CD4-positive, alpha-beta T cell treated with Interleukin-12 subunit alpha and Interleukin-12 subunit beta, for 1 hour (primary cell): ENCODE measurements at places on chromosomes 11 and 22.

DNA sequence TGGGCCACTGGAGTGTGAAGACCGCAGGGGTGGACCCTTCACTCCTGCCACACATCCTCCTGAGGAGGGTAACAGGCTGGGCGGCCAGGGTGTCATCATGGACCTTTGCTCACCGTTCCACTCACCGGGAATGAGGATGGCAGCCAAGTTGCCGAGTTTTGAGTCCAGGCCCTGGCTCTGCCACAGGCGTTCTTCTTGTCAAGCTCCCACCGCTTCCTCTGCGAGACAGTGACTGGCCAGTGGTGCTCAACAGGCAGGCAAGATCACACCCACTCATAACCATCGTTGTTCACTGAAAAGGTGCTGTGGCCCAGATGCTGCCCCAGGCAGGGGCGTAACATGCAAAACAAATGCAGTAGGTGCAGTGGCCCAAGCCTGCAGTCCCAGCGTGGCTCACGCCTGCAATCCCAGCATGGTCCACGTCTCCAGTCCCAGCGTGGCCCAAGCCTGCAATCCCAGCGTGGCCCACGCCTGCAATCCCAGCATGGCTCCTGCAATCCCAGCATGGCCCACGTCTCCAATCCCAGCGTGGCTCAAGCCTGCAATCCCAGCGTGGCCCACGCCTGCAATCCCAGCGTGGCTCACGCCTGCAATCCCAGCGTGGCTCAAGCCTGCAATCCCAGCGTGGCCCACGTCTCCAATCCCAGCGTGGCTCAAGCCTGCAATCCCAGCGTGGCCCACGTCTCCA is 5.0 kb upstream of the PANX2 start:
- no peak for DNase-seq

DNA sequence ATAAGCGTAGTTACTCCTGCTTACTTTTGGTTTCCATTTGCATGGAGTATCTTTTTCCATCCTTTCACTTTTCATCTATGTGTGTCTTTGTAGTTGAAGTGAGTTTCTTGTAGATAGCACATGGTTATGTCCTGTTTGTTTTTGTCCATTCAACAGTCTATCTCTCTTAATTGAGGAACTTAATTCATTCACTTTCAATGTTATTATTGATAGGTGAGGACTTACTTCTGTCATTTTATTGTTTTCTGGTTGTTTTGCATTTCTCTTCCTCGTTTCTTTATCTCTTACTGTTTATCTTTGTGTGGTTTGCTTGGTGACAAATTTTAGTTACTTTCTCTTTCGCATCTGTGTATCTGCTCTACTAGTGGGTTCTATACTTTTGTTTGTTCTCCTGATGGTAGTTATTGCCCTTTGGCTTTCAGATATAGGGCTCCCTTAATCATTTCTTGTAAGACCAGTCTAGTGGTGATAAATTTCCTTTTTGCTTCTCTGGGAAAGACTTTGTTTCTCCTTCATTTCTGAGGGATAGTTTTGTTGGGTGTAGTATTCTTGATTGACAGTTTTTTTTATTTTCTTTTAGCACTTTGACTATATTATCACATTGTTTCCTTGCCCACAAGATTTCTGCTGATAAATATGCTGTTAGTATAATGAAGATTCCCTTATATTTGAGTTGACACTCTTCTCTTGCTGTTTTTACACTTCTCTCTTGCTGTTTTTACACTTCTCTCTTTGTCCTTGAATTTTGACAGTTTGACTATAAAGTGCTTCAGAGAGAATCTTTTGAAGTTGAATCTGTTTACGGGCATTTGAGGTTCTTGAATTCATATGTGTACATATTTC is 9.0 kb upstream of the RAG1 start:
- peak; percentile 24 for DNase-seq

DNA sequence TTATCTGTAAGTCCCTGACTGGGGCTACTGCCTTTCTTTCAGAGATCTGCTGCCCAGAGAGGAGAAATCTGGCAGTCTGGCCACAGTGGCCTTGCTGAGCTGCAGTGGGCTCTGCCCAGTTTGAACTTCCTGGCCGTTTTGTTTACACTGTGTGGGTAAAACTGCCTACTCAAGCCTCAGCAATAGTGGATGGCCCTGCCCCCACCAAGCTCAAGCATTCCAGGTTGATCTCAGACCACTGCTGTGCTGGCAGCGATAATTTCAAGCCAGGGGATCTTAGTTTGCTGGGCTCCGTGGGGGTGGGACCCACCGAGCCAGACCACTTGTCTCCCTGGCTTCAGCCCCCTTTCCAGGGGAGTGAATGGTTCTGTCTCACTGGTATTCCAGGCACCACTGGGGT is 117.5 kb downstream of the TRPC6 start:
- DNase-seq, result no peak

DNA sequence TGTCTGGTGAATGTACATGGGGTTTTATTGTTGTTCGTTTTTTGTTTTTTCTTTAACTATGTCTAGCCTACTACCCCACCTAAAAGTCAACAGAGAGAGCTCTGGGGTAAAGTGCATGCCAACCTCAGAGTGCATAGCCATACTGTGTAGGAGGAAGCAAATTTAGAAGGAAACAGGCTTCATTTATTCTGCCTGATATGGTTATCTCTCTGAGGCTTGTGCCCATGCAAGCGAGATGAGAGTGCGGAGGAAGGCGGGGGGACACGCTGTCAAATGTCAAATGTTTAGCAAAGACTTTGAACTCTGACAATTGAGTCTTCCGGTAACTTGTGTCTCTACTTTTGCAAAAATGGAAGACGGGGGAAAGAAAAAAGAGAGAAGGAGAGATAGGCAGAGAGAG is 295.5 kb downstream of the ETS1 start:
- peak; percentile 68 for DNase-seq

DNA sequence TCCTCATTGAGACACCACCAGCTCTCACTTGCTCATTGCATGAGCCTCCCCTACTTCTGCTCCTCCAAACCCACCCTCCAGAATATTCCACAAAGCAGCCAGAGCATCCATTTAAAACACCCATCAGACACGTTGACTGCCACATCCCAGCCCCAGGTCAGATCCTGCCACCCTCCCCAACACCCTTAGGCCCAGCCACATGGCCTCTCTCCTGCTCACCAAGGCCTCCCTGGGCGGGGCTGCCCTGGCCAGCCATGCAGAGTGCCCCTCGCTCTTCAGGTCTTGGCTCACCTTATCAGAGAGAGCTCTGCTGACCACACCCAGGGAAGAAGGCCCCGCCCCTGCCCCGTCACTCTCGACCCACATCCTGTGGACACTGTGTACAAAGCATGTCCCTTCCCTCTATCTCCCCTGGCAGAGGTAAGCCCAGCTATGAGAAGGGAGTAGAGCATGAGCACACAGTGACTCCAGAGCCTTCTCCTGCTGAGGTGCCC is 106.8 kb downstream of the MICAL3 start:
- DNase-seq, result no peak

DNA sequence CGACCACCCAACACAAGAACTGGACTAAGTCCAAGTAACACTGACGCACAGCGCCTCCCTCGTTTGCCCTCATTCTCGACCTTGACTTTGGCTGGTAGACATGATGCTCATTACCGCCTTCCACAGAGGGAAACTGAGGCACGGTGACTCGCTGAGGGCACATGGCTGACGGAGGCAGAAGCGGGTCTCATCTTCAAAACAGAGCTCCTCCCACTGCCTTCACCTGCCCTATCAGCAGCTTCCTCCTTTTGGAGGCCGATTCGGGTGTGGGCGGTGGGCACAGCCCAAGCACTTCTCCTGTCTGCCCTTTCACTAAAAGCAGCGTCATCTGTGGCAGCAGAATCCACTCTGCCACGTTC is 2.0 kb upstream of the KMT5B start:
- no peak for DNase-seq

GRCh38 chr22:22450343-22450839 is 58.2 kb downstream of the ZNF280B start:
- DNase-seq, result no peak

- DNase-seq, result no peak
These were observed 108.9 kb downstream of the KIRREL3 start for GRCh38 chr11:126891556-126892217.

DNA sequence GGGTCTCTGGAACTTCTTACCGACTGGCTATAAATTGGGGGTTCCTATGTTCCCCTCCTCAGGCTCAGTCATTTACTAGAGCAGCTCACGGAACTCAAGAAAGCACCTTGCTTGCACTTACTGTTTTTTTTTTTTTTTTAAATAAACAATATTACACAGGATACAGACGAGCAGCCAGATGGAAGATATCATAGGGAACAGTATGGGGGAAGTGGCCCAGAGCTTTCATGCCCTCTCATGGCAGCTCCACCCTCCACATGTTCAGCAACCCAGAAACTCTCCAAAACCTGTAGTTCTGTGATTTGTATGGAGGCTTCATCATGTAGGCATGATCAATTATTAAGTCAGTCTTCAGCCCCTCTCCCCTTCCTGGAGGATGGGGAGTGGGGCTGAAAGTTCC is 7.5 kb downstream of the UVRAG start:
- DNase-seq, result no peak

DNA sequence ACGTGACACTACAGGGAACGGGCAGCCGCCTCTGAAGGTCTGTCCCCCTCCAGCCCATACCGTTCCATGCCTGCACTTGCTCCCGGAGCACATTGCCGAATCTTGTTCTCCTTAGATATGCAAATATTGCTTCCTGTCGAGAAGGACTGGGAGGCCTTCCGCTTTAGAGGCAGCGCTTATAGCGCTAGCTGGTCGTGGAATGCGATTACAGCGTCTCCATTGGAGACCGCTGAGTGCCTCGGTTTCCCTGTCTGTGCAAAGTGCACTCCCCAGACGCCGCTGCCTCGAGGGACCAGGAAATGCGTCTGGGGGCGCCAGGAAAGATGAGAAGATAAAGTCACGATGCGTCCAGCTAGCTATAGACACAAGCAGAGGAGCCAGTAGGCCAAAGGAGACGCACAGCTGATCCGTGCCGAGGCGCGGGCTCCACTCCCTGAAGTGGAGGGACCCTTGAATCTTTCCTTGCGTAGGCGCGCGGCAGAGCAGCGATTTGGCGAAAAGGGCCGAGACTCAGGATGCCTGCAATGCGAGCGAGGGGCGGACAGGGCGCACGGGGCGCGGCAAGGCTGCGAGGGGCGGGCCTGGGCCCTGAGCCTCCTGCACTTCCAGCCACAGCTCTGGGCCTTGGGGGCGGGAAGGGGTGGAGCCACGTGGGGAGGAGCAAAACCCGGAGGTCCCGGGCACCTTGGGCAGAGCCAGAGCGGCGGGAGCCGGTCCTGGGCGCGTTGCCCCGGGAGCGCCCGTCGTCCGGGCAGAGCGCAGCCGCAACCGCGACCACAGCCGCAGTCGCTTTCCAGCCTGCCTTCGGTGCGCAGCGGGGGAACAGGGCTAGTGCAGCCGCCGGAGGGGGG is at the start of gene RASSF10:
Gene RASSF10, plus strand, starts transcription at position 692 of the 851 bp plus-strand sequence. CDS start 261 bp downstream, outside the sequence.
- DNase-seq, result no peak

DNA sequence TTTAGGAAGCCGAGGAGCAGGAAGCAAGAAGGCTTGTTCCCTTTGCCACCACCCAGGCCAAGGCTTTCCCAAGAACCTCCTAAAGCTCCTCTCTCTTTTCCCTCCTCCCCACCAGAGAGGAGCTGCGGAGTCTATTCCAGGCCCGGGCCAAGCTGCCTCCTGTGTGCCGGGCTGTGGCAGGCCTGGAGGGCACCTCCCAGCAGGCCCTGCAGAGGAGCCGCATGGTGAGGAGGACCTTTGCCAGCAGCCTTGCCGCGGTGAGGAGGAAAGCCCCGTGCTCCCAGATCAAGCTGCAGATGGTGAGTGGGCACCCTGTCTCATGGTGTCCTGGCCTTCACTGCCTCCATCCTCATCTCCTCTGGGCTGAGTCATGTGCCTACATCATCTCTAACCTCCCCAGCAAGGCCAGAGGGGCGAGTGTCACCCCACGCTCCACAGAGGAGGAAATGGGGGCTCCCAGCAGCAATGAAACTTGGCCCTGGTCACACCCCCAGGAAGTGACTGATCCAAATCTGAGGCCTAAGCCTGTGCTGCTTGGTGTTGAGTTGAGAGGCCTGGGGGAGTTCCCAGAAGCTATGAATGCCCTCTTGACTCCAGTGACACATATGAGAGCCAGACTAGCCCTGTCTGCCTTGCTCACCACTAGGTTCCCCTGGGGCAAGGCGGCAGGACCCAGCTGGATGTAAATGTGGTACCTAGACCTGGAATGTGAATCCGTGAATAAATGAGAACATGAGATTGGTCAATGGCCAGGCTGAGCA is 104.2 kb downstream of the MYO18B start:
- DNase-seq, result no peak

DNA sequence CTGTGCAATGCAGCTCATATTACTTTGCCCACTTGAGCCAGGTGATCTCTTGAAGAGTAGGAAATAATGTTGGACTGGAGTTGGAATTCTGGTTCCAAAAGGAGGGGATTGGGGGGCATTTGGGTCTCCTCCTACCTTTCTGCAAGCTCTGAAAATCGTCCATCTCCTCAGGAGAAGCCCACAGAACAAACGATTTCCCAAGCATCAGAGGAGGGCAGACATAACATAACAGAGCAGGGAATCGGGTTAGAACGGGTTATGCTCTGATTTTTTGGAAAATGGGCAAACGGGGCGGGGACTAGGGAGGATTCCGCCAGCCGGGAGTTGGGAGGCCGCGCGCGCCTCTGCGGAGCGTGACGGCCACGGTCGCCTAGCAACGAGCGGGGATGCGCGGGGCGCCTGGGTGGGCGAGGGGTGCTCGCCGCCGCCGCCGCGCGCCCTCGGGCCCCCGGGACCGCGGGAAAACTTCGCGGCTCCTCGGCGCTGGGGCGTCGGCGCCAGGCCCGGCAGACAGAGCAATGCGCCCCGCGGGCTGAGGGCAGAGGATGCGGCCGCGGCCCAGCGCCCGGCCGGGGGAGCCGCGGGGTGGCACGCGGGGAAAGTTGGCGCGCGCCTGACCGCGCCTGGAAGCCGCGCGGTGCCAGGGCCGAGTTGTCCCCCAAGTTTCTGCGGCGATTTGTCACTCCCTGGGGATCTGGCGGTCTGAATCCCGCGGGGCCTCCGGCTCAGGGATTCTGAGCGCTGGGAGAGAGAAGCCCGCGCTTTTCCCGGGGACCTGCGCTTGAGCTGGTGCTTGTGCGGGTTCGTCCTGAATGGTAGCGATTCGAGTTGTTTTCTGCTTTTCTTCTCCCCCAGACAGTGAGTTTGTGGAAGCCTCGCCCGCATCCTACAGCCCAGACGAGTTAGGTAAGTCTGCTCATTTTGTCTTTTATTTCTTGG is 27.8 kb upstream of the AMOTL1 start:
- DNase-seq, result no peak

DNA sequence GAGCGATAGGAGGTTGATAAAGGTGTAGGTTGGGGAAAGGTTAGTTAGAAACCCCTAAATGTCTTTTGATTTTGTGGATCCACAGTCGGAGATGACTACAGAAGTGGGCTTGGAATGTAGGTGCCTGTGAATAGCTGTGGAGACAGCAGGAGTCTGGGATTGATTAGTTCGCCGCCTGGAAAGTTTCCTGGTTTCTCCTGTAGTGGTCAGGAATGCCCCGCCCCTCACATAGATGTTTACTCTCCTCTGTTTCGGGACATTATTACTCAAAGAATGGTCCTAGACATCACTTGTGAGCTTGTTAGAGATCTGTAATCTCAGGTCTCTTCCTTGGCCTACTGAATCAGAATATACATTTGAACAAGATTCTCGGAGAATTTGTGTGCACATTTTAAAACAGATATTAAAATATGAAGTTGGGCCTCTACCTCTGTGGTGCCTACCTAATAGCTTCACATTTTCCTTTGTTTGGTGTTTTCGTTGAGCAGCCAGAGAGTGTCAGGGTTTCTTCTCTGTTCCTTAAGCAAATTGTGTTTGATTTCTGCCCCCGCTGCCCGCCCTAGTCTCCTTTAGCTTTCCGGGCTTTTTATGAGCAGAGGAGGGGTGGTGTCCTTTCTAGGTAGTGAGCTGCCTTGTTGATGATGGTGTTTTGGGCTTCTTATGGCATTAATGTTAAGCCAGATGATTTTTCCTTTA is 89.4 kb downstream of the PPP6R3 start:
- no peak for DNase-seq

- DNase-seq, result no peak
These were observed 124.9 kb downstream of the RBFOX2 start for GRCh38 chr22:35903571-35904335.

GRCh38 chr11:19237813-19238212 is 2.9 kb downstream of the E2F8 start:
- DNase-seq, result no peak
